ENCODE measurements at places on chromosomes 4 and X. TPM values are rescaled to one million over a fixed set of nuclear protein-coding genes. Genes with fewer than 3 reads are reported as not detected.
A peak's percentile ranks its signal among the peaks of the same experiment; 100 is the strongest.

Gene SORBS2
- not detected for total RNA-seq

Gene CT45A10
- not detected for total RNA-seq

DNA sequence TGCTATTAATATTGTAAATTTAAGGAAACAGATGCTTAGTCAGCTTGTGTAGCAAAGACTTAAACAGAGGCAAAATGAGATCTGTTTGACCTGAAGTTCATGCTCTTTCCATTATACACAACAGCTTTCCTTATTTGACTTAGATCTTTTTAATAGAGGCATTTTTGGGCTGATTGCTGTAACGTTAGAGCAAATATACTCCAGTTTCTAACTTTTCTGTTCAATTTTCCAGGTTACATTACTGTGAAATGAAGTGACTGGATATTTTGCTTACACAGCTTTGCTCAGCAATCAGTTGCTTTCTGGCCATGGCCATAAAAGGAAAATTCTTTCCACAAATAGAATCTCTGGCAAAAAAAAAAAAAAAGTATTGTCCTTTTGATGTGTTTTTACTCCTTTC is 146.2 kb downstream of the PCDH7 start:
- DNase-seq = no peak

DNA sequence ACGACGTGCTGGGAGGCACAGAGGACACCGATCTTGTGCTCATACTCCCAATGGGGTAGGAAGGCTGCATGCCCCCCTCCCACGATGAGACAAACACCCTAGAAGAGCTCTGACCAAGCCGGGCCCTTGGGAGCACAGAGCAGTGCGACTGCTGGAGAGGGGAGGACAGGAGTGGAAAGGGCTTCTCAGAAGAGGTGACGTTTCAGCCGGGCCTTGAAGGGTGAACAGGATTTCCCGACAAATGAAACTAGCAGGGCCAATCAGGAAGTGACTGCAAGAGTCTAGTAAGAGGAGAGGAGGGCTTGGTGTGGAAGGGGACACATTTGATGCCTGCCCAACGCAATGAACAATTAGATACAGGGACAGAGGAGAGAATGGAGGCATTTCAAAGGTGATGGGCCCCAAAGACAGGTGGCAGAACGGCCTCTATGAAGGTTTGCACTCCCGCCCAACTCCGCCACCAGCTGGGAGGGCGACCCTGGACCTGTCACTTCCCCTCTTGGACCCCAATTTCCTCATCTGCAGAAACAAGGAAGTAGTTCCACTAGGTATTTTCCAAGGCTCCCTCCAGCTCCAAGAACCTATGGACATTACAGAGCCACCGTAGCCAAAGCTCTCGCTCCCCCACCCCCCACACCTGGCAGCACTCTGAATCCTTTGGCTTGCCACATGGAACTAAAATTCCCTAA is 3.9 kb downstream of the HCFC1 start:
- peak; percentile 75 for DNase-seq

- DNase-seq = no peak
These were observed 147.1 kb downstream of the ZNF674 start for GRCh38 chrX:46398126-46398525.

DNA sequence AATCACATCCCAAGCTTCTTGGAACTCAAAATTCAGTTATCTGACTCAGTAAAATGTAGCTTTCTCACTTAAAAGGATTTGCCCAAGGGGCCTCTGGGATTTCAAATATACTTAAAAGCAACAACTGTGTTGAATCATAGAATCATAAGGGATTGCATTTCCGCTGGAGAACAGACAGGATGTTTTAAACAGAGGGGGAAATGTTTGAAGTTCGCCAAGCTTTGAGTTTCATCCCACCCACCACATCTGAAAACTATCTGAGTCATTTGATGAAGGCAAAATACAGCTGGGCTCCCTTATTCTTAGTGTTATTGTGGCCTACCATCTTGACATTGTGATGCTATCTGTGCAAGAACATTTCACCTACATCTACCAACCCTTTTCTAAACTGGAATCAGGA is 73.5 kb downstream of the PPP1R2C start:
- no peak for DNase-seq

Data from CD4-positive, alpha-beta T cell (primary cell).